ENCODE measurements at places on chromosomes 1 and 21. TPM values are rescaled to one million over a fixed set of nuclear protein-coding genes. Genes with fewer than 3 reads are reported as not detected.
A peak's percentile ranks its signal among the peaks of the same experiment; 100 is the strongest.

GRCh38 chr1:78437396-78437795 is 53.4 kb upstream of the PTGFR start:
- no peak for DNase-seq

DNA sequence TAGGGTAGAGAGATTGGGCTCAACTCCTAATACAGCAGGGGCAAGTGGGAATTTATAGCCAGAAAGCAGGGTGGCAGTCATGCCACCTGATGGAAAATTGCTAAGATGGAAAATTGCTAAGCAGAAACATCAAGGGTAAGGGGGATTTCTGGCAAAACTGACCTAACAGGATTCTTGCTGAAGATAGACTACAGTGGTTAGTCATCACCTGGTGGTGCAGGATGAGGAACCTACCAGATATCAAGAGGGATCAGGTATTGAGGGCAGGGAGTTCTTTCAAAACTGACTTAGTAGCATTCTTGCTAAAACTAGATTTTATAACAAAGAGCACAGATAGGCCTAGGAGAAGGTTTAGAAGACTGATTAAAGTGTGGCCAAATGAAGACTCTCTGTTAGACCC is 292.9 kb downstream of the PLPP3 start:
- DNase-seq, result no peak

GRCh38 chr21:45698493-45699184 is 55.1 kb downstream of the PCBP3 start:
- peak; percentile 61 for DNase-seq

- DNase-seq, result peak; percentile 65
Measured at GRCh38 chr1:63487336-63488065, 35.5 kb downstream of the ITGB3BP start.

- DNase-seq, result no peak
Measured at GRCh38 chr1:9105336-9105867, 23.5 kb downstream of the GPR157 start.

DNA sequence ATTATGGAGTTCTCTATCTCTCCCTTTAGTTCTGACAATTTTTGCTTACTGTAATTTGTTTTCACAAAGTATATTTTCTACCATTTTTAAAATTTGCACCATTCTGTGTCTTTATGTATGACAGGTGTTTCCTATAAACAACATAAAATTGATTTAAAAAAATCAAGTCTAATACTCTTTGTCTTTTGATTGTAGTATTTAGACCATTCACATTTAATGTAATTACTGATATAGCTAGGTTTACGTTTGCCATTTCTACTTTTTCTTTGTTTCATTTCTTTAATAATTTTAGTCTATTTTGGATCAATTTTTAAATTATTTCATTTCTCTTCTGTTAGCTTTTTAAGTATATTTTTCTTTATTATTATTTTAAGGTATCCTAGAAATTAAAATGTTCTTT is 44.4 kb upstream of the LCE5A start:
- no peak for DNase-seq

DNA sequence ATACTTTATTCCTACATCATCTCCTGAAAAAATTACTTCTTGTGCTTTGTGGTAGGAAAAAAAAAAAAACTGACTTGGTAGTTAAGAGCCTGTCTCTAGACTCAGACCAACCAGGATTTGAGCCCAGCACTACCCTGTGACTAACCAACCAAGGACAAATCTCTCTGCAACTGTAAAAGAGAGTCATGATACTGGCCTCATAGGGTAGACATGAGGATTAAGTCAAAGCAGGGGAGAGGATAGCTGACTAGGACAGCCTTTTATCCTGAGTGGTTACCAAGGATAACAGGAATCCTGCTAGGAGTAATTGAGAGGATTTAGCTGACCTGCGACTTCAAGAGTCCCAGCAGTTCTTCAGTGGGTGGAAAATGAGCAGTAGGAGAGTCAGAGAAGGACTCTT is 112.8 kb downstream of the C1orf21 start:
- DNase-seq, result no peak

GRCh38 chr1:76268341-76268740 is 193.8 kb downstream of the ST6GALNAC3 start:
- no peak for DNase-seq

- DNase-seq, result no peak
Measured at GRCh38 chr1:41641475-41641814, 157.0 kb upstream of the EDN2 start.

DNA sequence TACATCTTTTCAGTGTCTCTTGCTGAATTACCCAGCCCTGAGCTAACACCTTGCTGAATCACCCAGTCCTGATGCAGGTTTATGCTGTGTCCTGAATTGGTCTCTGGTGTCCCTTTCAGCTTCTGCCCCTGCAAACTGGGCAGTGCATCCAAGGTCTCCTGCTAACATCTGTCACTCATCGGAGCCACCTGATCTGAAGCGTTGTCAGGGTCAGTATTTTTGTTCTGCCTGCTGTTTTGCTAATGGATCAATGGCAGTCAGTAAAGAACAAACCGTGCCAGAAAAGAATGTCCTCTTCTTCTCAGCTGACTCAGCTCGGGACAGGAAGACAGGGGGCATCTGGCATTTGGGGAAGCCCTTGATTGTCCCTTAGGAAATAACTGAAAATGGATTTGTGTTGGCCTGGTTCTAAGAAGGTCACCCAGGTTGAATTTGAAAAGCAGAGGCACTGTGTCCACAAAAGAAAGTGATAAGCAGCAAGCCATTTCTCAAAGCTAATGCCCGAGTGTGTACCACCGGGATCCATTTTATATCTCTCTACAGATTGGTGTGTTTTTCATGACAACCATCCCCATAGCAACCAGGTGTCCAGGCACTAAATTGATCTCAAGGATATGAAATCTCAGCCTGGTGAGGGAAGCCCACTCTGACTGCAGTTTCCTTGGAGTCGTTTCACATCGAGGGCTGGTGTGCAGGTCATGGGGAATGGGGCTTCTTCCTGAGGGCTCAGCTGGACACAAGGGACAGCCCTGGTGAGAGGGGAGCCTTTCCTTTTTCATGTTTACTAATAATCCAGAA is 109.7 kb upstream of the IRF2BP2 start:
- no peak for DNase-seq

- DNase-seq, result peak; percentile 98
Measured at GRCh38 chr1:222167111-222167510, 380.8 kb downstream of the HHIPL2 start.

The CD5L gene
- not detected for total RNA-seq

The CFHR4 gene
- not detected for total RNA-seq

The F3 gene
- total RNA-seq, result 76.5 TPM

The ARMH1 gene
- total RNA-seq, result 0.37 TPM

The SLC22A15 gene
- 0.62 TPM for total RNA-seq

The PGBD2 gene
- 2.2 TPM for total RNA-seq

The AMY1A gene
- total RNA-seq, result not detected
